ENCODE measurements at places on chromosomes 2 and 18.

DNA sequence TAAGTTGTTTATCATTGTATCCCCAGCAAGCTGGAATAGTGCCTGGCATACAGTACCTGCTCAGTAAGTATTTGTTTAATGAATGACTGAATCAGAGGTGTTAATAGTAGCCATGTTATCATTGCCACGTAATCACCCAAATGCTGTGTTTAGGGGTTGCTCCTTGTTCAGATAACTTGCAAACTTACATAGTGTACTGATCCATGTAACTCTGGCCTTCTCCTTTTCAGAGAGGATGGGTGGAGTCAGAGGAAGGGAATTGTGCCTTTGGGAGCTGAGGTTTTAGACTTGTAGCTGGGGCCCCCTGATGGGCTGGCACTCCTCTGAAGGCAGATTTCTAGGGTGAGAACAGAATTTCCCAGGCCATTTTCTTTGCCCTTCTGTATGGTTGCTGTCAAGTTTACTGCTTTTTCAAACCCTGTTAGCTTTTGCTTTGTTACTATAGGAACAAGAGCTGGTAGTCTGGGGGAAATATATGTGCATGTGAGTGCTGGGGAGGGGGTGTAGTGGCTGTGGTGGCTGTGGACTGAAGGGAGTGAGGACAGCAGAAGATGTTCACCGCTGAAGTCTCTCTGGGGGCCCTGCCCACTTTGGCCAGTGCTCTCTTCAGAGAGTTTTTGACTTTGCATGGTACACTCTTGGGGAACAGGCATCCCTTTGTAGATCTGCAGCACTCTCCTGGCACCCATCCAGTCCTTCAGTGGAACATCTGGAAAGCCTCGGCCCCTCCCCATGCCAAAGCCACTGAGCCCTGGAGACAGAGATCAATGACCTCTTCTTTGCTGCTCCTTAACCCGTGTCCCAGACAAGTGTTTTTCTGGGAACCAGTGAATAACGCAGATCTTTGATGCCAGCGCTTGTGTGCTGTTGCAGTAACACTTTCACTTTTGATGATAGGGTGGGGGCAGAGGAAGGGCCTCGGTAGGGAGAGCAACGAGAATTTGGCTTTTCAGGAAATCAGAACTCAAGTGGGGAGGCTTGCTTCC is 209.0 kb downstream of the PRKCE start:
- DNase-seq, result peak; percentile 42

- DNase-seq, result no peak
Measured at GRCh38 chr2:188813857-188814256, 160.3 kb upstream of the COL3A1 start.

- no peak for DNase-seq
Measured at GRCh38 chr2:32697156-32697555, 69.3 kb downstream of the TTC27 start.

GRCh38 chr2:38598200-38598990 is 4.3 kb downstream of the HNRNPLL start:
- no peak for DNase-seq

GRCh38 chr2:165497659-165498317 is 28.3 kb downstream of the CSRNP3 start:
- DNase-seq, result no peak

DNA sequence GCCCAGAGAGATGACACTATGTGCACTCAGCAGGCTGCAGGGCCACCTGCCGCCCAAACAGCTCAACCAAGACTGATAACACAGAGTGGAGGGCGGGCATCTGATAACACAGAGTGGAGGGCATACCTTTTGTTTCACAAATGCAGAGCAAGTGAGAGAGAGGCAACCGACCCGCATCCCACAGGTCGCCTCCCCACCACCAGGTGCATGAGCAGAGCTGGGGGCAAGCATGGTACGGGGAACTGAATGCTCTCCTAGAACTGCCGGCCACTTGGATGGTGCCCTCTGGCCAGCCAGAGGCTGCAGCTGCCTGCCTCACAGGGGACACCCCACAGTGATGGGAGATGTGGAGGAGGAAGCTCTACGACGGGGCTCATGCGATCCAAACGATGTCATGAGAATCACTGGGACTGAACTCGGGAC is 49.5 kb downstream of the ANO7 start:
- DNase-seq, result no peak

GRCh38 chr2:80185091-80185490 is 119.5 kb downstream of the LRRTM1 start:
- DNase-seq, result no peak
